ENCODE measurements at places on chromosomes 4 and X.
A peak's percentile ranks its signal among the peaks of the same experiment; 100 is the strongest.

- peak; percentile 95 for DNase-seq
Measured at GRCh38 chr4:40576651-40577480, 52.8 kb downstream of the RBM47 start.

DNA sequence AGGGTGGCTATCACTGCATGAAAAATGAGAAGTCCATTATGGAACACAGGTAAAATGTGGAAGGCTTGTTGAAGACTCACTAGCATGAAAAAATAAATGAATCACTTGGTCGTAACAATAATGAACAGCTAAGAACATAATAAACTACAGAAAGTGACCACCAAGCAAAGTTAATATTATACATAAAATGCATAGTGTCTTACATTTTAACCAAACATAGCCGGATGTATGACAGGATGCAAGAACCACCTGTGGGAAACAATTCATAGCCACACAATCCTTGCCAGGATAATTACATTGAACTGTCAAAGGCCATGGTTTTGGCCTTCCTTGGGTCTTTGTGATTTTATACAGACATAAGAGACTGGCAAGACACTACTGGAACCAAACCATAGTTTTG, 81.9 kb upstream of the ATXN3L start:
- no peak for DNase-seq

DNA sequence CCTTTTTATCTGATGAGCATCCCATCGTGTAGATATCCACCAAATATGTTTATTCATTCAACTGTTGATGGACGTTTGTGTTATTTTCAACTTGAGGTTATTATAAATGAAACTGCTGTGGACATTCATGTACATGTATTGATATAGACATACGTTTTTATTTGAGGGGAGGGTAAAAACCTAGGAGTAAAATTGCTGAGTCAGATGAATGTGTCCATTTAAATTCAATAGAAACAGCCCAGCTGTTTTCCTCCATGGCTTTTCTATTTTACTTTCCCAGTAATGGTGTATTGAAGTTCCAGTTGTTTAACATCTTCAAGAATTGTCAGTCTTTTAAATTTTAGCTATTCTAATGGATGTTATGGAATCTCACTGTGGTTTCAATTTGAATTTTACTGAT, 348.7 kb upstream of the GALNTL6 start:
- no peak for DNase-seq

DNA sequence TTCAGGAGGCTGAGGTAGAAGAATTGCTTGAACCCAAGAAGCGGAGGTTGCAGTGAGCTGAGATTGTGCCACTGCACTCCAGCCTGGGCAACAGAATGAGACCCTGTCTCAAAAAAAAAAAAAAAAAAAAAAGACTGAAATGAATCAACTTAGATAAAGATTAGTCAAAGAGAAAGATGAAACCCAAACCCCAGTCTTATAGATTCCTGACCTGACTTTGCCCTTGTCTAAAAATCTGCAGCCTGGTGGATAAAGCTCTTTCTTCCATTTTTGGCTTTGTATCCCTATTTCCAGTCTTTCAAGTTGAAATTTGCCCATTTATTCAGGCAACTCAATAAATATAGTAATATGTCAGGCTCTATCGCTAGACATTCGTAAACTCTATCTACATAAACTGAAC, 39.3 kb upstream of the SPINK2 start:
- DNase-seq, result no peak

DNA sequence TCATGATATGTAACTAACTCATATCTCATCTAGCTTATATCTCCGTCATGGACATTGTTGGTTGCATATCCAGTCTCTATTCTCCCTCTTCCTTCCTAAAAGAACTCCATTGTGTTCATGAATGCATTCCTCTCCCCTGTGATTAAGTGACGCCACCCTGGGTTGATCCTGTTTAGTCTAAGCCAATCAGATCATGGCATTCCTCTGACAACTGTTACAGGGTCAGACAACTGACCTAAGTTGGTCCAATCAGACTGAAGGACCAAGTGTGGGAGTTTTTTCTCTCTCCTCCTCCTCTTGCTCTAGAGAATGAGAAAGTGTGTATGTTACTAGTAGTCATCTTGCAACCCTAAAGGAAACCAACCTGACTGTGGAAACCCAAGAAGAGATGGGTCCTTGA, 3.6 kb downstream of the APOO start:
- no peak for DNase-seq

DNA sequence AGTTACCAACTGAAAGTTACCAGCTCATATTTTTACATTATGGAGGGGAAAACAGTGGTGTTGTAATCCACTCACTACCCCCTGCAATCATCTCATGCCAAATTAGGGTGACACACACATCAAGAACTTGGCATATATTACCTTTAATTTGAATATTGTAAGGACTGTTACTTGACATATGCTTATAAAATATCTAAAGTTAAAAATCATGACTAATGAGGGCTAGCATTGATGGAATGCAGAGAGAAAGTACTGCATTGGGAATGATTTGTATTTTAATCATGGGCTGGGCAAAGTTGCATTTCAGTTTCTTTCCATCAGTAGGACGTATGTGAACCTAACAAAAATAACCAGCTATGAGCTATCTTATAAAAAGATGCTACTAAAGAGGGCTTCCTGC, 517.5 kb upstream of the GRIA3 start:
- no peak for DNase-seq

DNA sequence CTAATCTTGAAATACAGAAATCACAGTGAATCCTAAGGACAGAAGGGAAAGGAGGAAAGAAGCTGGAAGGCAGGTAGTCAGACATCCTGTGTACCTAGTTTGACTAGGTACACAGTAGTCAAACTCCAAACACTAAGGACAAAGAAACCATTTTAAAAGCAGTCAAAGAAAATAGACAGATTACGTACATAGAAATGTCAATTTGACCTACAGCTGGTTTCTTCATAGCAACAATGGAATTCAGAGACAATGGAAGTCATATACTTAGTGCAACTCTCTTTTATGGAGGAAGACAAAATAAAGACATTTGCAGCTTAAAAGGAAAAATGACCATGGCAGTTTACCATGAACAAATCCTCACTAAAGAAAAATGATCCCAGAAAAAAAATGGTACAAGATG, 79.0 kb downstream of the NEUROG2 start:
- DNase-seq, result no peak

DNA sequence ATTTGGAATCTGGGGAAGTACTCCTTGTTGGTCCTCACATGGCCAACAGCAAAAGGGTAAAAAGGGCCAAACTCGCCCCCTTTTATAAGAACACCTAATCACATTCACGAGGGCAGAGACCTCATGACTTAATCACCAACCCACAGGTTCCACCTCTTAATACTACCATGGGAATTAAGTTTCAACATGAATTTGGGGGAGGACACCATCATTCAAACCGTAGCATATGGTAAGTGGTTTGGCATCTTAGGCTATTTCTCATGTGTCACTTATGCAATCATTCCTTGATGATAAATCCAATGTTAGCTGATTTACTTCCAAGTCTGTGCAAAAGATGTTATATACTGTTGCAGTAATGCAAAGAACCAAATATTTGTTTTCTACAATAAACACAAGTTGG, 302.9 kb upstream of the FAM241A start:
- DNase-seq, result no peak

DNA sequence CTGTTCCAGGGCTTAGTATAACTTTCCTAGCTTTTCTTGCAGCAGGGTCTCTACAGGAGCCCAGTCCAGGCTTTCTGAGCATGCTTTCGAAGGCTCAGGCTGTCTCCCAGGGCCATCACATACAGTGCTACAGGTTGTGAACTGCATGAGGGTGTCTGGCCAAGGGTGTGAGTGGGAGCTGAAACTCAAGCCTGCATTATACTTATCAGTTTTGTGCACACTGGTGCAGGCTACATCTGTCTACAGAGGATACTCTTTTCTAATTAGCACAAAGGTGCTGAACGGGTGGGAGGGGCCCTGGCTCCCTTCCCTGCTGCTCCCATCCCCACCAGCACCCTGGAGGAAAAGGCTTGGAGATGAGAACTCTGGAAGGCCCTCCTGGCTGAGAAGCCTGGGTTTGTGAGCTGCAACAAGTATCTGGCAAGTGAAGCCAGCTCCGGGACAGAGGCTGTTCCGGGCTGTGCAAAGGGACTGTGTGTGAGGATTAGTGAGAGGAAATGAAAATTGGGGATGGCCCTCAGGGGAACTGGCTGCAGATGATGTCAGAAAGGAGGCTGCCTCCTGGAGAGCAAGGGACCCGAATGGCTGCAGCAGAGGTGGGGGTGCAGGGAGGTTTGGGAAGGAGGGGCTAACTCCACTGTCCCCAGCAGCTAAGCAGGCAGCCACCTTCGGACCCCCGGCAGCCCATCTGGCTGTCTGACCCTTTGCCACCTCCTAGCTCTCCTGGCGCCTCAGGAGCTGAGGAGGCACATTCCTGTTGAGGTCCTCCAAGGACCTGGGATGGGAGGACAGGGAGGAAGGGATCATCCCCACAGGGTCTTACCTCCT, 68.5 kb downstream of the EFNB1 start:
- DNase-seq, result no peak

DNA sequence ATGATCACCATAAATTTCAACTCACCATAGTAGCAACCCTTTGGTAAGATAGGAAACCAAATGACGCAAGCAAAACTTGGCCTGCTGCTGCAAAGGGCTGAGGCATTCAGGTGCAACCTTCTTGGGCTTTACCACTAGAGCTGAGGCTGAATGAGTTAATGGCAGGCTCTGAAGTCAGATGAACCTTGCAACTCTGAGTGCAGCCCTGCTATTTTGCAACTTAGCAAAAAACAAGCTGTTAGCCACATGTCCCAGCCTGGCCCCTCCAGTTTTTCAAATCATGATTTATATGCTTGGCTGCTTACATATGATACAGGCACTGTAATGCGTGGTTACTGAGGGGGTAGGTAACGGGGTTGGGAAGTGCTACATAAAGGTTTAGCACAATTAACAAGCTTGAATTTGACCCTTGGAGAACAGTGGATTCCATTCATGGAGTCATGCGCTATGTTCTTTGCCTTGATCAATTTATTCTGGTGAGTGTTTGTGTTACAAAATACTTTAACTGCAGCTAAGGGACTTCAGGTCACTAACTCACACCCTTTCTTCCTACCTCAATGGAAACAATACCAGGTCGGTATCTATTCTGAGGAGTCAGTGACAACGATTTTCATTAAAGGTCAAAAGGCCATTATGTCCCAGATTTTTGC, 80.5 kb upstream of the PPARGC1A start:
- DNase-seq, result no peak

- DNase-seq, result no peak
Measured at GRCh38 chr4:26692014-26692726, 108.3 kb downstream of the TBC1D19 start.

Measured in KBM-7 (cell line).